Right lung (tissue), 10 donors: ENCODE measurements at places on chromosomes 6 and 20.

DNA sequence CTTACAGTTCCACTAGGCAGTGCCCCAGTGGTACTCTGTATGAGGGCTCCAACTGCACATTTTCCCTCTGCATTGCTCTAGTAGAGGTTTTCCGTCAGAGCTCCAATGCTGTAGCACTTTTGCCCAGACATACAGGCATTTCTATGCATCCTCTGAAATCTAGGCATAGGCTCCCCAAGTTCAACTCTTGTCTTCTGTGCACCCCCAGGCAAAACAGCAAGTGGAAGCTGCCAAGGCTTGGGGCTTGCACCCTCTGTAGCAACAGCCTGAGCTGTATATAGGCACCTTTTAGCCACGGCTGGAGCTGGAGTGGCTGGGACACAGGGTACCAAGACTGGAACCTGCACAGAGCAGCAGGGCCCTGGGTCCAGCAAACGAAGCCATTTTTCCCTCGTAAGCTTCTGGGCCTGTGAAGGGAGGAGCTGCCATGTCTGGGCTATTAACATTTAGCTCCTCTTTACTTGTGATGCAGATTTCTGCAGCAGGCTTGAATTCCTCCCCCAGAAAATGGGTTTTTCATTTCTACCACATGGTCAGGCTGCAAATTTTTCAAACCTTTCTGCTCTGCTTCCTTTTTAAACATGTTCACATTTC lies 596.2 kb upstream of the ADGRB3 start:
- no peak for DNase-seq

DNA sequence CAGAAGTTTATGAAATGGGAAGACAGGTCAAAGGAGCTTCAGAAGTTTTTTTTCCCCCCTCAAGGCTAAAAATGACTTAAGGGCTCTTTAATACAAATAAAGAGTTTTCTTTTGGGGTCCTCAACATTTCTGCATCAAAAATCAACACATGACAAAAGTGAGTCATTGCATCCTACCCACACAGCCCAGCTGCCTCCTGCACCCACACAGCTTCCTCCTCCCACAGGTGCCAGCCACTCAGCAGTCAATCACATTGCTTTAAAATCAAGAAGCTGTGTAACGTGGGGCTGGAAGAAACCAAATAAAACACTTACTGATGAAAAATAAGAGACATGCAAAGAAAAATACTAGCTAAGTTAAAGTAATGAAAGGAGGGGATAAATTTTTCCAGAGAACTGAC lies 68.5 kb downstream of the MAP3K5 start:
- DNase-seq = no peak

GRCh38 chr6:24918641-24919055 lies 17.1 kb downstream of the RIPOR2 start:
- no peak for DNase-seq

- DNase-seq = no peak
These were observed 7.8 kb upstream of the CCR6 start for GRCh38 chr6:167115054-167115453.

- no peak for DNase-seq
These were observed 97.3 kb downstream of the CAP2 start for GRCh38 chr6:17490724-17491123.

- no peak for DNase-seq
These were observed 67.7 kb upstream of the IFNGR1 start for GRCh38 chr6:137286916-137287315.

DNA sequence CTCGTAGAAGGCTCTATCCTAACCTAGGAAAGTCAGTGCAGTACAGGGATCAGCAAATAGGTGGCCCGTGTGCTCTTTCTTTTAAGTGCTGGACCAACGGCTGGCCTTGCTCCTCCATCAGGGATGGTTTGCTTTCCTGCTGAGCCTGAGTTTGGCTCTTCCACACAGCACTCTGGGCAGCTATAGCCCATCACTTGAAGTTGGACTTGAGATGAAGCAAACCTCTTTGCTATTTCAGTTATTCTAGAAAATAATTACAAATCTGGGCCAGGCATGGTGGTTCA lies 66.9 kb upstream of the KCNK16 start:
- DNase-seq = no peak

GRCh38 chr6:35297601-35298481 lies at the start of gene DEF6:
Gene DEF6, plus strand, starts transcription at chr6:35297818. Its CDS starts 39 bp downstream, at chr6:35297857.
- DNase-seq = peak; percentile 80

- DNase-seq = no peak
These were observed 29.0 kb downstream of the CDK19 start for GRCh38 chr6:110786271-110786670.

- no peak for DNase-seq
These were observed 121.5 kb downstream of the UST start for GRCh38 chr6:148868314-148868713.

DNA sequence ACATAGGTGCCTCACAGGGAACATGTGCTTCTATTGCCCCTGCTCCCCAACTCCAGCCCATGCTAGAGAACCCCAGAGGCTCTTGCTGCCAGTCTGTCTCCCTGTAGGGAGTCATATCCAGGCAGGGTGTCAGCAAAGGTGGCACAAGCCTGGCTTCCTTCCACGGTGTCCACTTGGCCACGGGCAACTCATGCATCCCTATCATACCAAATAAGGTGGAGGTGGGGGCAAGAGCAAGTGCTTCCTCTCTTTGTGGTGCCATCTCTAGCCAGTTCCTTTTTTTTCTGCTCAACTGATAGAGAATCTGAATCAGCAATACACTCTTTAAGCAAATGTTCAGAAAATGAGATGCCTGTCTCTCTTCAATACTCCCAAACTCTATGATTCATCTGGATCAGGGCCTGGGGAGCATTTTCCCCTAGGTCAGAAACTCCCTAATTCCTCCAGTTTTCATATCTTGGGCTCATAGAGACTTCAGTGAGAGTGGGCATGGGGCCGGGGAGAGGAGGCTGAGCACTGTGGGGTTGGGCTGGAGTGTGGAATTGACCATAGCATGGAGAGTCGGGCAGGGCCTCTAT lies 105.1 kb upstream of the GPR6 start:
- no peak for DNase-seq

GRCh38 chr20:46014517-46015396 lies 6.0 kb downstream of the MMP9 start:
- DNase-seq = no peak

DNA sequence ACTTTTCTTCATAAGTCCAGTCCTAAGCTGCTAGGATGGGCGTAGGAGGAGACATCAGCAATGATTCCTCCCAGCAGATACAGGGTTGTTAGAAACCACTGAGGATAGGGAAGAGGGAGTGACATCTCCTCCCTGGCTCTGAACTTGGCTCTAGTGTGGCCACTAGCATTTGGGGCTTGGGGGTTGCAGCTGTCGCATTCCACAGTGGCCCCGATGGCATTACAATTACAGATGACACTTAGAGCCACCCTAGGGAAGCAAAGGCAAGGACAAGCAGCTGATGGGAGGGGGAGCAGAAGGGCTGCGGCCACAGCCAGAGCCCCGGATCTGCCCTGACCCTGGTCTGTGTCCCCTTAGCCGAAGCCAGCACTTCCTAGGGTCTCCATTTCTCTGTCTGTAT lies 9.5 kb upstream of the CDKN1A start:
- DNase-seq = no peak

DNA sequence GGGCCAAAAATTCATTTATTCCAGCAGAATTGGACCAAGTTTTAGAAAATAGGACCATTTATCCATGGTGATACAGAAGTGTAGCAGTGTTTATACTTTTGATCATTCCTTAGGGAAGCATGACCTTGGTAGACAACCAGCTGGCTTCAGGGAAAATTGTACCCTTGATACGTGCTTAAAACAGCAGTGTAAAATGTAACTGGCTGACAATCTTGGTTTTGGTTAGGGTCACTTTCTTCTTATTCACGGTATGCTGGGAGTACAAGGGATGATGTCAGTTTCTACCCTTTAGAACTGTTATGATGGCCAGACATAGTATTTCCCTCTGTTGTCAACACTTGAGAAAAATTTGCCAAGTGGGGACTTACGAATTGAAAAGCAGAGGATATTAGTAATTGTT lies 157.1 kb downstream of the BCKDHB start:
- no peak for DNase-seq

- DNase-seq = no peak
These were observed 64.4 kb downstream of the SMPDL3A start for GRCh38 chr6:122853259-122853995.

GRCh38 chr20:61523145-61523544 lies 271.1 kb downstream of the CDH4 start:
- no peak for DNase-seq

- no peak for DNase-seq
These were observed 96.3 kb downstream of the NFATC2 start for GRCh38 chr20:51446230-51446629.

DNA sequence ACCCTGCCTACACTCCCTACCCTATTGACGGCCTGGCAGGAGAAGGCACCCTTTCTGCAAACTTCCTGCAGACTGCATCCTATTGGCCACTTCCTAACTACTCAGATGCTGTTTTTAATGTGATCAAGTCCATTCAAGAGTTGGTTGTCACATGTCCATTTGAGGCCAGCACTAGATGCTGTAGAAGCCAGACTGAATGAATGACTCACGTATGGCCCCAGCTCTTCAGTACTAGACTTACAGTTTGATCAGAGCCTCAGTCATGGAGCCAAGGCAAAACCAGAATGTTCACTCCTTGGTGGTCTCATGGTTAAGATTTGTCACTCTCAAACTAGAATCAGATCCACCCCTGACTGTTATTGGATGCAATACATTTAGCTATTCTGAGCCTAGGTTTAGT lies 101.7 kb downstream of the OPRM1 start:
- no peak for DNase-seq

- no peak for DNase-seq
These were observed 77.5 kb upstream of the POPDC3 start for GRCh38 chr6:105257340-105257739.

DNA sequence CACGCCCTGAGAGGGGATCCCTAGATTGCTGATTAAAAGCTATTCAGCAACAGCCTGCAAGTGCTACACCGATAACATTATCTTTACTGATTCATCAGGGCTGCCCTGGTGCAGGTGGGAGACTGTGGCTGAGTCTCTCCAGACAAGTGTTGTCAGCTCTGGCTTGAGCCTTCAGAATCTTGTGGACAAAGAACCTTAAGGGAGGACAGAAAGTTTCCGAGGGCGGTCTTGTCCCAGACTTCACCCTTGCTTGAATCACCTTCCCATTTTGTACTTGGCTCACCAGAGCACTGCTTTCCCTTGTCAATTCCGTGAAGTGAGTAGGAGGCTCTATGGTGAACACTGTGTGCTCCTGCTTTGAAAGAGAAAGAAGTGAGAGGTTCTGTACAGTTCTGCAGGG lies 88.6 kb upstream of the PCSK2 start:
- no peak for DNase-seq

- no peak for DNase-seq
These were observed 69.6 kb upstream of the ARMC2 start for GRCh38 chr6:108778421-108779186.

DNA sequence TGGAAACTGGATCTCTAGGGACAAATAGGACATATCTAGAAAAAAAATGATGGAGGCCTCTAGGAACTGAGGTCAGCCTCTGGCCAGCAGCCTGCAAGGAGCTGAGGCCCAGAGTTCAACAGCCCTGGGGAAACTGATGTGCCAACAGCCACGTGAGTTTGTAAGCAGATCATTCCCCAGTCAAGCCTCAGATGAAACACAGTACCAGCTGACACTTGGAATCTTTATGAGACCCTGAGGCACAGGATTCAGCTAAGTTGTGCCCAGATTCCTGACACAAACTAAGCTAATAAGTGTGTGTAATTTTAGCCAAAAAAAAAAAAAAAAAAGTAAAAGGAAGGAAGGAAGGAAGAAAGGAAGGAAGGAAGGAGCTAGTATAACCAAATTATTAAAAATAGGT lies 1059.8 kb upstream of the MAP3K7 start:
- DNase-seq = no peak
